Activated naive CD4-positive, alpha-beta T cell treated with anti-CD3 and anti-CD28 coated beads, Interleukin-2, amount 10 ng/mL, durations not matched to agents 7 days and 5 days (primary cell): ENCODE measurements at places on chromosomes 7 and 10.

DNA sequence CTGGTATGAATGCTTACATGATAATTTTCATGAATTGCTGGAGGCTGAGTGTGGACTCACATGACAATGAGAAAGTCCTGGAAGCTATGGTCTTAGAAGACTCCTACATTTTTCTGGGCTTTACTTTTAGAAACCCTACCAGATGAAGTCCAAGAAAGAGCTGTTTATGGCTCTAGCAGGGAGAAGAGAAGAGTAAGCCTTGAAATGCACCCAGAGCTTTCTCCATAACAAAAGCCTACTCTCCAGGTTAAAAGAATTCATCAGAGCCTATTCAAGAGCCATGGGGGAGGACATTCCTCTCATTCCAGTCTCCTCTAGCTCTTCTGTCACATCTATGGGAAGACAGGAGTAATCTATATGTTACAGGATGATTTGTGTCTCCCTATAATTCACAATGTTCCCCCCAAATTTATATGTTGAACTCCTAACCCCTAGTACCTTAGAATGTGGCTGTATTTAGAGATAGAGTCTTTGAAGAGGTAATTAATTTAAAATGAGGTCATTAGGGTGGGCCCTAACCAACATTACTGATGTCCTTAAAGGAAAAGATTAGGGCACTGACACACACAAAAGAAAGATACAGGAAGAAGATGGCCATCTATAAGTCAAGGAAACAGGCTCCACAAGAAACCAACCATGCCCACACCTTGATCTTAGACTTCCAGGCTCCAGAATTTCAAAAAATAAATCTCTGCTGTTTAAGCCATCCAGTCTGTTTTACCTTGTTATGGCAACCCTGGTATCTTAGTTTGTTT is 193.8 kb upstream of the PTER start:
- DNase-seq = no peak

GRCh38 chr10:101079874-101080273 is 18.1 kb downstream of the KAZALD1 start:
- no peak for DNase-seq

DNA sequence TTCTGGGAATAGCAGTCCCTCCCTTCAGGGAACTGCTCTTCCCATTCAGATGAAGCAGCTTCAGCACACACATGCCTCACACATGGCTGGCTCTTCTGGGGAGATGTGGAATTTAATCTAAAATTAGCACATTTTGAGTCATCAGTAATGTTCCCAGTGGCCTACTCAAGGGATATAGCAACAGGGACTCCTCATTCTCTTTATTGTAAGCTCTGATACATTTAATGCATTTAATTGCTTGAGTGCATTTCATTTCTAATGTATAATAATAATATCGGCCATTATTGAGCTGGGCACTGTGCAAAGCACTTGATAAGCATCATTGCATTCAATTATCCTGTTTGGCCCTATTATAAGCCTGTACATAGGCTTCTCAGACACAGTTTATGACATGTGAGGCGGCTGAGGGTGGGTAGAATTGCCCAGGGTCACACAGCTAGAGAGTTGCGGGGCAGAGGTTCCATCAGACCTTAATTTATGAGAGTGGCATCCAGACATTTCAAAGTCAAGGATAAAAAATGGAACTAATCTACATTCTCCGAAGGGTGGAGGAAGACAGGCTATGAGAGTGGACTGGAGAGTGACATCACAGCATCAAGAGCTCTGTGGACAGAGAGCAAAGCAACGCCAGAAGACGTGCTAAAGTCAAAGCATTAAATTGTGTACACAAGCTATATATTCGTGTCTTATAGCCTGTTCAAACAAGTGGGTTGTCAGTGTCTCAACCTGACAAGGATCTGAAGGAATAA is 76.8 kb downstream of the LANCL2 start:
- no peak for DNase-seq

GRCh38 chr7:2248984-2249694 is 7.1 kb downstream of the NUDT1 start:
- DNase-seq = peak; percentile 37

DNA sequence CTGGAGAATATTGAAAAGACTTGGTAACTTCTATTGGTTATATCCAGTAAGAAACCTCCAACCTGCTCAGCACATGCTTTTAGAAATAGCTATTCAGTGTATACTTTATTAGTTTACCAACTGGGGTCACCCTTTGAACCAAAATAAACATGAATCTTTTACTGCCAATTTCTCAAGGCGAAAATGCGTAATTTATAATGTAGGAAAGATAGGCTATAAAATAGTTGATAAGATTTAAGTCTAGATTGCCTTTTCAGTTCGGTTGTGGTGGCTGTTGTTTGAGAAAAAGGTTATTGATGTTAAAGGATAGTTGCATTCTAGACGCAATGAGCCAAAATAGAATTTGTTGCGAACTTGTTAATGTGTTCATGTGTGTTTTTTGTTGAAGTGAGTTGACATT is 82.6 kb upstream of the OIT3 start:
- DNase-seq = no peak

DNA sequence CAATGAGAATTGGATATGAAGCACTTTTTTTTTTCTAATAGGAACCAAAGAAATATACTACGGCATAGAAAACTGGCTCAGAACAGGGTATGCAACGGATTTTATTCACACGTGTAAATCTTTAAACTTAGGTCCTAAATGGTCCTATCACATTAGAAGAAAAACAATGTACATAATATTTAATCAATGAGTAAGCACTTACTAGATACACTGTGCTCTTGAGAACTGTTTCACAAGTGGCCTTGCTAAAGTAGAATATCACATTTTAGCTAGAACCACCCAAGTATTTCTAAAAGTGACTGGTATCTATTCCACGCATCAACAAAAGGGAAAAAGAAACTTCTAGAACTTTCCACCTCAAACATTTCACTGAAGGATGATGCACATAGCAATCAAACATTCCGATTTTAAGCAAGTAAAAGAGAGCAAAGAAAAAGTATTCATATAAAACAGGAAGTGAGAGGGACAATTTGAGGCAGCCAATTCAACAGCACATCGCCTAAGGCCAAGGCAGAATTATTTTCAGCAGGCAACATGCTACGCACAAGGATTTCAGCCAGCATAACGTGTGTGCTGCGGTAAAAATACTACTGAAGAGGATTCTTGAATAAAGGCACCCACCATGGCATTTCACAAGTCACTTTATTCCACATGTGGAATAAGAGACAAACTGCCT is 55.8 kb downstream of the PARD3 start:
- DNase-seq = no peak

DNA sequence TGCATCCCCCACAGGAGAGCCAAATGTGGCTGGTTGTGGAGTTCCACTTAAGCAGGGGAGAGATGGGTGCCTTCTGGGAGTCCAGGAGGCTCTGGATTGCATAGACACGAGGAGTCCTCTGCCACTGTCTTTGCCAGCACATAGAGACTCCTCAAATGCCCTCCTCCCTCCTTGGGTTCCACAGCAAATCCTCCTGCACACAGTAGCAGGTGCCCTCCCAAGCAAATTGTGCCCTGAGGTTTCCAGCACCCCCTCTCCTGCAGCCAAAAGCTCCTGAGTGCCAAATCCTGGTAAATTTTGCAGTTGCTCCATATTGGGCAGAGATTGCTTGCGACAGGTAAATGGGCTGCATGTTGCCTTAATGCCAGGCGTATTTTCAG is 5.8 kb downstream of the EVX1 start:
- DNase-seq = no peak

DNA sequence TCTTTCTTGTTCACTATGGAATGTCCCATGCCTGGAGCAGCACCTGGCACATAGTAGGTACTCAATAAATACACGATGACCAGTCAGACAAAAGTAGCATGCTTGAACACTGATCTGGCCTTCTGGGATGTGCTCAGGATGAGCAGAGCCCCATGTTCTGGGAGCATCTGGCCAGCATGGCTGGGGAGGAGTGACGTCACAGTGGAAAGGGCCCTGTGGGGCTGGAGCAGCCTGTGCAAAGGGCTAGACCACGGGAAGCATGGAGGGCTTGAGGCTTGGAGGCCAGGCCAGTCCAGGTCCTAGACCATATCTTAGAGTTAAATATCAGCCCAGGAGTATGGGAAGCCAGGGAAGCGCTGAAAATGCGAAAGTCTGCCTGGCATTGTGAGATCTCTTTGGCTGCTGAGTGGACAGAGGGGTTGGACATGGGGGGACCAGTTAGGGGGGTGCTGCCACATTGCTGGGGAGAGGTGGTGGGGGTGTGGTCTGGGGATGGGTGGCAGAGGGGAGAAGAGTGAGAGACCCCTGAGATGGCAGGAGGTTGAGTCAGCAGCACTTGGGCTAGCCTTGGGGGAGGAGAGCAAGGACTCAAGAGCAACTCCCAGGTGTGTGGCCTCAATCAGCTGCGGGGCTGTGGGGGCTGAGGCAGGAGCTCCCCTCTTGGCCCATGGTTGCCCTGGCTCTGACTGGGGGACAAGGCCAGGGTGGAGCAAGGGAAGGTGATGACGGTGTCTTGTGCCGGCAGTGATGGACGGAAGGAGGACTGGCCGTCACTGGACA is 34.9 kb downstream of the ZCCHC24 start:
- DNase-seq = no peak

GRCh38 chr10:110527731-110528171 is 30.0 kb downstream of the DUSP5 start:
- DNase-seq = no peak

- DNase-seq = no peak
These were observed 11.9 kb upstream of the TSPAN15 start for GRCh38 chr10:69439350-69439739.

GRCh38 chr10:110214371-110214826 is 7.0 kb downstream of the MXI1 start:
- DNase-seq = peak; percentile 47

DNA sequence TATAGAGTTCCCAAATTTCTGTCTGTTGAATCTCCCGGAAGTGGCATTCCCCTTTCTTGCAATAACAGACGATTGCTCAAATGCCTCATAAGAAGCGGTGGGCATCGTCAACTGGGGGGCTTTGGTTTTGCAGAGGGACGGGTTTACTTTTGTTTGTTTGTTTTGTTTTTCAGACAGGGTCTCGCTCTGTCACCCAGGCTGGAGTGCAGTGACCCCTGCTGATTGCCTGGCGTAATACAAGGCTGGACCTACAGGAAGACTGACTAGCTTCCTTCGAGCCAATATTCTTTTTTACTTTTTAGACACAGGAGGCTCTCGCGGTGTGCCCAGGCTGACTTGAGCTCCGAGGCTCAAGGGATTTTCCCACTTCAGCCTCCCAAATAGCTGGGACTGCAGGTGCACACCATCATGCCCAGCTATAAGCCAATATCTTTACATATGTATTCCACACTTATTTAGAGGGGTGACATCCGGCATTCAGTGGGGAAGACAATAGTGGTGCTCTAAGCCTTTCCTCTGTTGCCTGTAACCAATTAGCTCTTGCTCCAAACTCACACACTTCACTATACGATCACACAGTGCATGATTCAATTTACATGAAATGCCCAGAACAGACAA is 58.1 kb downstream of the FHIP2A start:
- DNase-seq = peak; percentile 64

DNA sequence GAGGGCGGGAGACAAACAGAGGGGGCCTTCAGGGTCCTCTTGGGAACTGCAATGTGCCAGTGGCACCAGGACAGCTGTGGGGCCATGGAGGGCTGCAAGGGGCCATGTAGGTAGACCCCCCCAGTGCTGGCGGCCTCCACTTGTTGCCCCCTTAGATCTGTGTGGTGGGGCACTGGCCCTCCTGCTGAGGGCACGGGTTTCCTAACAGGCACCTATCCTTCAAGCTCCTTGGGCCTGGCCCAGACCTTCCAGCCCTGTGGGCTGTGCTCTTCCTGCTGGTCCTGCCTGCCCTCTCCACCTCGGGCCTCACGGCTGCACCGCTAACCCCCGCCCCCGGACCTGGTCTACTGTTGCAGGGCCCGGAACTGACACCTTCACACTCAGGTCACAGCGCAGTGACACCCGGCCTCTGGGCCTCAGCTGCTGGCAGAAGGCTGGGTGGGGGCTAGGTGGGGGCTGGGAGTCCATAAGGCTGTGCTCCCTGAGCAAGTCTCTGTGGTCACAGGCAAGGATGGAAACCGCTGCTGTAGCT is 12.6 kb downstream of the RASGEF1A start:
- peak; percentile 23 for DNase-seq

DNA sequence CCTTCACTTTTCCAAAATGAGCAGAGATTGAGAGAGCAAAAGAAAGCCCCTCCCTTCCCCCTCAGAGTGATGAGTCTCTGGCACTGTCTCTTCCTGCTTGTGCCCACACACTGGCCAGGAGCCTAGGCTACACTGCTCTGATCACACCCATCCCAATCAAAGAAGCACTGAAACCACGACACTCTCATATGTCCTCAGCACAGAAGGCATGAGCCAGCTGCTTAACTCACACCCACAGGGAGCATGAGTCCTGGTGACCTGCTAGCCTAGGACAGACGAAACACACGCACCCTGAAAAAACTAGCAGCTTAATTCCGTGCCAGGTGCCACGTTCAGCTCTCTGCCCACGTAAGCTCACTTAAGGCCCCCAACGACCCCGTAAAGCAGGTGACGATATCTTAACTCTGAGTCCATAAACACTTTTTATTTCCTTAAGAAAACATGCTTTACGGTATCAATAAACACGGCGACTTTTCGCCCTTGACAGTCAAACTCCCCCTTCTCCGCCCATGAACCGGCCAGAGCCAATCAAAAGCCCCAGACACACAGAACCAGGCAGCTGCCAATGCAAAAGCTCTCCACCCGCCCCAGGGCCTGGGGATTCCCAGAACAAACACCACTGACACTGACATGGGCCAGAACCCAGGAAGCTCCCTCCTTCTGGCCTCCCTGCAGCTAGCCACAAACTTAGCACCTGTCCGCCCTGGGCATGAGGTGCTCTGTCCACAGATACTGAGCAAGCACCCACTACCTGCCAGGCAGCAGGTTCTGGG is 69.0 kb downstream of the TNRC18 start:
- no peak for DNase-seq
